CD4-positive, alpha-beta T cell treated with Interferon alpha-2 for 1 hour (primary cell): ENCODE measurements at places on chromosomes 2 and 18.

DNA sequence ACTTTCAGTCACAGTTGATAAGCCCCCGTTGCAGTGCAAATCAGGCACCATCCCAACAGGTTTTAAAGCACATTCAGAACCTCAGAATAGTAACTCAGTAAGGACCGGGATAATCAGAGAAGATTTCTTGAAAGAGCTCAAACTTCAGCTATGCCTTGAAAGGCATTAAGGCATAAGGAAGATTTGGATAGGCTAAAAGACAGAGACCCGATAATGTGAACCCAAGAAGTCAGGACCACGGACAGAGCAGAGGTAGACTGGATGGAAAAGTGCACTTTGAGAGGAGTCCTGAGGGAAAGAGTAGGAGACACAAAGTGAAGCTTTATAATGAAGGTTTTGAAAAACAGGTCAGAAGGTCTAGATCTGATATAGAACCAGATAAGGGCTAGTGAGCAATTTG lies 36.9 kb upstream of the KLF7 start:
- peak; percentile 3 for DNase-seq

DNA sequence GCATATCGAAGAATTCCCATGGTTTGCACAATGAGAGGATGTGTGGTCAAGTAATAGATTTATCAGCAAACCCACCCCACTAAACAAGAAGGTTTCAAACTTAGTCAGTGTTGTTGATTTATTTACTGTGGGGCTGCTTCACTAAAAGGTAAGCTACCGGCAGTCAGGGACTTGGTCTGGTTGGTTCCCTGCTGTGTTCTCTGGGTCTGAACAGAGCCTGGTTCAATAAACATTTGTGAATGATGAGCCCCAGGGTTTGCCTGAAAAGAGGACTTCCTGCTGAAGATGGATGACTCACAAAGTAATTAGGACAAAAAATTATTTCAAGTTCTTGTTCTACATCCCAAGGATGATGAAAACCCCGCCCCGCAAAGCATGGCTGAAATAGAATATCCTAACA lies 108.3 kb downstream of the SPP2 start:
- DNase-seq: no peak

DNA sequence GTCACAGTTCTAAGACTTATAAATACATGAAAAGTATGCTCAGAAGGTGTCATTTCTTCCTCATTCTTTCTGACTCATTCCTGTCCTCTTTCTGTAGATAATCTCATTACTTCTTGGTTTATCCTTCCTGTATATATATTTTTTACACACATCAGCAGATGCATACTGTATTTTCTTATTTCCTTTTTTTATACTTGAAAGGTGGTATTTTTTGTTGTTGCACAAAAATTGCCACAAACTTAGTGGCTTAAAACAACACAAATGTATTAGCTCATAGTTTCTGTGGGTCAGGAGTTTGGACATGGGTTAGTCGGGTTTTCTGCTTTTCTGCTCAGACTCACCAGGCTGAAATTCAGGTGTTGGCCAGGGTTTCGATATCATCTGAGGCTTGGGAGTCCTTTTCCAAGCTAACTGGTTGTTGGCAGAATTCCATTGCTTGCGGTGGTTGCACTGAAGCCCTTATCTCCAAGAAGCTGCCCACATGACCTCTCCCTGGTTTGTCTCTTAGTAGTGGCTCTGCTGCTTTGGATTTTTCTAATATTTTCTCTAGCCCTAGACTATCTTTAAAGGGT lies 162.6 kb downstream of the FMNL2 start:
- no peak for DNase-seq

- DNase-seq: no peak
Observed at GRCh38 chr2:16109821-16110310, 169.5 kb downstream of the MYCN start.

DNA sequence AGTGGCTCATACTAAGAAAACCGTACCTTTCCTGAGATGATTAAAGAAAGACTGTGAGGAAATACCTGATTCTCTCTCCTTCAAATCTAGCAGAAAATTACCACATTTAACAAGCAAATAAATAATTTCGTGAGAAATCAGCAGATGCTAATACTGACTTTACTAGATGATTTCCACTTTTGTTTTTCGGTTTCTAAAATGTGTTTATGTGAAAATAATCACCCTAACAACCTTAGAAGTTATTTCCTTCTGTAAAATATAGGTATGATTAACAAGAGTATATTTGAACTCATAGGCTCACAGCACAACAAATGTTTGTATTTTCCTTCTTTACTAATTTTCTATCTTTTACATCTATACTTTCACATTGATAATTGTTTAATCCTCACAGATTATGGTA lies 594.1 kb upstream of the FAM98A start:
- DNase-seq: no peak

DNA sequence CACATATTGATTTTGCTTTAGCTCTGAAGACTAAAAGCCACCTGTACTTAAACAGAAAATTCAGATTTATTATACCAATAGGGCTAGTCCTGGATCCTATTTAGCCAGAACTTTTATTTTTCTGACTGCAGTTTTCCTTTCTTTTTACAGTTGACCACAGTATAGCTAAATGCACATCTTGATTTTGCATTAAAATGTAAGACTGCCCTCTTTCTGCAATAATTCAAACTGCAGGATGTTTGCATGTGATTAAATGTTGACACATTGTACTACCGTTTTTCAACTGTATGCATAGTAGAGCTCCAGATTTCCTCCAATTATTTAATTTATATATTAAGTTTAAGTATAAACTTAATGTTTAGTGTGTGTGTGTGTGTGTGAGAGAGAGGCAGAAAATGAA lies 1262.9 kb downstream of the SUCLG1 start:
- DNase-seq: no peak

DNA sequence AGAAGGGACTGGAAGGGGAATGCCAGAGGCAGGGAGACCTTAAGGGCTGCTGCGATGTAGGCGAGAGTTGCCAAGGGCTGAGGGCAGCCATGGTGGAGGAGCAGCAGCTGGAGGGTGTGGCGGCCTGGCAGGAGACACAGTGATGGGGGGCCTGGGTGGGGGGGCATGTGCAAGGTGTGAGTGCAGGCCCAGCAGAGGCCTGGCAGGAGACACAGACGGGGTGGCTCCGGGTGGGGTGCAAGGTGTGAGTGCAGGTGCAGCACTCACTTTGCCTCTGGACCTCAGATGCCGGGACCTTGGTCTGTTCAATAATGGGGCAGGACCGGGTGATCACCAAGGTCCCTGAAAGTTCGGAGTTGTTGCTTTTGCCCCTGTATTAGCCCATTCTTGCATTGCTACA lies 76.2 kb upstream of the ODC1 start:
- DNase-seq: no peak

GRCh38 chr2:110791435-110791834 lies 59.1 kb downstream of the ACOXL start:
- no peak for DNase-seq

GRCh38 chr2:65554765-65555591 lies 122.6 kb upstream of the SPRED2 start:
- DNase-seq: no peak

- DNase-seq: no peak
Observed at GRCh38 chr18:2536493-2536892, 34.8 kb downstream of the METTL4 start.

GRCh38 chr2:157432475-157433106 lies 11.3 kb downstream of the CYTIP start:
- DNase-seq: peak; percentile 20

GRCh38 chr2:121670181-121670580 lies 20.9 kb upstream of the CLASP1 start:
- no peak for DNase-seq

DNA sequence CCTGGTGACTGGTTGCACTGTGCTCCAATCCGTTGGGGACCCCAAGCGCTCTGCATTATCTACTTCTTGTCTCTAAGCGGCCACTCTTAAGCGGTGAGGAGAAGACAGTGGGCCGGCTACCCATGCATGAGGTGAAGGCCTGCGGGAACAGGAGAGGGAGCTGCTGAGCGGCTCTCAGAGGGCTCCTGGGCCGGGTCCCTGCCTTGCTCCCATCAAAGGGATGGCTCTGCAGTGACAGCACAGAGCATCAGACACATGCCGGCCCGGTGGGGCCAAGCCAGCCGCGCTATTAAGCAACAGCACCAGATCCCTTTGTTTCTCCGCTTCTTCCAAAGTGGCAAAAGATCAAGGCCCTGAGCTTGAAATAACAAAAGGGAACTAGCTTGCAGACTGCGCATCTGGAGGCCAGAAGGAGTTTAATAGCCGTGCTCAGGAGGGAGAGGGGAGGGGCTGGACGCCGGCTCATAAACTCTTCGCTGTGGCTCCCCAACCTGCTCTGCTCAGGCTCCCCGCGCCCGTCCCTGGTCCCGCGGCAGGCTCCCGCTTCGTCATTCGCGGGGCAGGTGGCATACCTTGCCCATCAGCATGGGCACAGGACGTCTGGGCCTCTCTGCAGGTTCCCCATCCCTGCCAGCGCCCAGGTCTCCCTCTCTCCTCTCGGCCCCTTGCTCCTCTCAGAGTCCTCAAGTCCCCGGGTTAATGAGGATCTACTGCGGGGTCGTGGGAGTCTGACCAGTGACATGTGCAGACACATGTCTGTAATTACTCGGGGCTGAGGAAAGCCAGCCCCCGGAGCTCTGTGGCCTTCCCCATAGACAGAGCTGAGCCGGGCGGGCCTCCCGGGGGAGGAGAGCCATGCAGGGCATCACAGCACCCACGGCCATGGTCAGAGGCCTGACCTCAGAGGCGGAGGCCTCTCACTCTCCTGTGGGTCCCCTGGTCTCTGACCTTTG lies 96.7 kb downstream of the ASB1 start:
- DNase-seq: no peak

DNA sequence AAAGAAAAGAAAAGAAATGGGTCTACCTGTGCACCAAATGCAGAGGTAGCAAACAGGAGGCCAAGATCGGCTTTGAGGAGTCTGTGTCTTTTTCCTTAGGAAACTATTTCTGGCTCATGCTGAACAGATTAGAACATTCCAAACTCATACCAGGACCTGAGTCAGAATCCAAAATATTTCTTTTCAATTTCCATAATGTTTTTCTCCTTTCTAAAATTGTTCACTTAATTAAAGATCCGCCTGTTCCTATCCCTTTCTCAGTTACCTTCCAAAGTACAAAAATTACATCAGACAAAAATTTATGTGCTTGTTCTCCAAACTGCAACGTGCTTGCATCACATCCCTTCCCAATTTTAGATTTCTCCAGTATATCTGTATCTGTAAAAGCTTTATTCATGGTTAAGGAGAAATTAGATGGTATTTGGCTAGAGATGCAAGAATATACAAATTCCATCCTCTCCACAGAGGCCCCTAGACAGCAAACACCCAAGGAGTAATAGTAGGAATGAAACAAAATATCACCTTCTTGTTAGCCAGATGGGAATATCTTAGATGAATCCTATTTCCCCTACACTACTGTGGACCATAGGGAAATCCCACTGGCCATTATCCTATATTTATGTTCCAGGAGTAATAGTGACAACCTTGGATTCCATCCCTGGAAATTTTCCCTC lies 130.6 kb downstream of the LNPK start:
- DNase-seq: no peak

GRCh38 chr18:1246827-1247226 lies 342.2 kb downstream of the ADCYAP1 start:
- DNase-seq: no peak

DNA sequence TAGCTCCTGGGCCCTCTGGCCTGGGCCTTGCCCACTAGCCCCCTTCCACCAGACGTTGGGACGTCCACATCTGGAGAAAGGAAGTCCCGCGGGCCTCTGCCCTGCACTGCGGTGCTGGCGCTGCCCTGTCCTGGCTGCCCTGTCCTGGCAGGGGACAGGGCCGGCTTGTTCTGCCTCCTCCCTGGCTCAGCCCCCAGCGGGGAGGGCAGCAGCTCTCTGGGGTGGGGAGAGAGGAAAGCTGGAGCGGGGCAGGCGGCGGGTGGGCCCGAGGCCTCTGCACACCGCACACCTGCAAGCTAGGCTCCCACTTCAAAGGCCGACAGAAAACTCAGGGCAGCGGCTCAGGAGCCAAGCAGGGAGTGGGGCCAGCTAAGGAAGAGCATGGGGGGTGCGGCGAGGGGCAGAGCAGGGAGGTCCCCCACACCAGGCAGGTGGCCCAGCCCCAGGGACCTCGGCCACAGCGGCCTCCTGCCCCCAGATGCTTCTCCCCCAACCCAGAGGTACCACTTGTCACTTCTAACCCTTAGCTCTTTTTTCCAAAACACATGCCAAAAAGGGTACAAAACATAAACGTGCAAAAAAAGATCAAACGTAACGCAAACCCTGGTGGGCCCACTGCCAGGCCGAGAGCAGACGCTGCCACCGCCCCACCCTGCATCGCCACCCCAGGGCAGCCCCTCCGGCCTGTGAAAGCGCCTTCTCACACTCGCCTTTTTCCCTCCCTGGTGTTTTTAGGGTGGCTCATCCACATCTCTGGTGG lies 13.5 kb downstream of the SNED1 start:
- no peak for DNase-seq

DNA sequence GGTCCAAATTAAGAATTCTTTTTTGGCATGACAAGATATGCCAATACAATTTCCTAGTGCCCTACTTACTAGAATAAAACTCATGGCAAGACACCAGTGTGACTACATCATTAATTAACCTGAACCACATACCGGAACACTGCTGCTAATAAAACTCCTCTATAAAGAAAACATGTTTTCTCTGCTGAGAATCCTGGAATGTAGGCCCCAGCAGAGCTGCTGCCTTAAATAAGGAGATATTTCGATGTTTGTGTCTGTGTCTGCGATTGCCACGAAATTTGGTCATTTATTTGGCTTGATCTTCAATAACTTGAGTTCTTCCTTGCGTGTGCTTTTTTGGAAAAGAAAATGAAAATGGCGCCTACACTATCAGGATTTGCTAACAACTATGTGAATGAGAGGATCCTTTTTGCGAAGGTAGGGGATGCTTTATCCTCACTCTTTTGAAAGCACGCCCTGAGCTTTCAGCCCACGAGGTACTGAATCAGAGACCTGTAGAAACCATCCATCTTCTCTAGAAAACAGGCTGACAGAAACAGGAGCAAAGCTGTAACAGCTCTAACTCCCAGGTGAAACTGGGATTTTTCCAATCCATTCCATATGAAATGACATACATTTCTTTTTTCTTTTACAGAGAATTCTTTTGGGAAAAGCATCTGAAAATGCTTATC lies 27.0 kb downstream of the KLF7 start:
- no peak for DNase-seq

DNA sequence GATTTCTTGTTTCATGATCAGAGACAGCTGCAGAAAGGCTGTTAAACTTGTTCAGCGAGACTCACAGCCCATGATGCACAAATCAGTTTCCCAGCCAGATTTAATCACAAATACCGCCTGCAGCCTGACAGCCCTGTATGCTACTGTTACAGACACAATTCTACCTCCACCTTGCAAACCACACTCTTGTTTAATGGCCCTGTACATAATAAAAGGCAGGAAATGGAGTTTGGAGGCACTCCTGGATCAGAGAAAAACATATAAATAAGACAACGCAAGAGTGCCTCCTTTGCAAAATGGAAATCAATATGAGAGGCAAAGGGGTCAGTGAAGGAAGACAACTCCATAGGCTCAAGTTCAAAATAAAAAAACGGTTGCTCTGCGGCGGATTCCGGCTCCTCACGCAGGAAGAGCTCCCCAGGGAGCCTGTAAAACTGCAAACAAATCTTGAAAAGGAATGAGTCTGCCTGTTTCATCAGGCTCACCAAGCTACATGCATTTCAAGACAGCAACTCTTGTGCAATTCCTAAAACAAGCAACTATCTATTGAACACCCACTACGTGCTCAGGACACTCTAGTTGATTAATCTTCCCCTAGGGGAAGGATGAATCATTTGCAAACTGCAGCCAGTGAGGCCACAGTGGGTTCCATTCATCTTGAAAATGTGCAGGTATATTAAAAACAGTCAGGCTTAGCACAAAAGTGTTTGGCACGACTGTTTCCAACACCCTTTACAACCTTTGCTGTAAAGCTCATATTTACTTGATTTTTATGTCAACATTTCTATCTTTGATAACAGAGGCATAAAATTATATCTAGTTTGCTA lies 37.5 kb downstream of the TBC1D8 start:
- no peak for DNase-seq
